ENCODE measurements at places on chromosomes 12 and 14.

- DNase-seq = no peak
These were observed 7.8 kb upstream of the SP7 start for GRCh38 chr12:53343969-53344368.

- no peak for DNase-seq
These were observed 32.2 kb downstream of the SH2B3 start for GRCh38 chr12:111437816-111438454.

DNA sequence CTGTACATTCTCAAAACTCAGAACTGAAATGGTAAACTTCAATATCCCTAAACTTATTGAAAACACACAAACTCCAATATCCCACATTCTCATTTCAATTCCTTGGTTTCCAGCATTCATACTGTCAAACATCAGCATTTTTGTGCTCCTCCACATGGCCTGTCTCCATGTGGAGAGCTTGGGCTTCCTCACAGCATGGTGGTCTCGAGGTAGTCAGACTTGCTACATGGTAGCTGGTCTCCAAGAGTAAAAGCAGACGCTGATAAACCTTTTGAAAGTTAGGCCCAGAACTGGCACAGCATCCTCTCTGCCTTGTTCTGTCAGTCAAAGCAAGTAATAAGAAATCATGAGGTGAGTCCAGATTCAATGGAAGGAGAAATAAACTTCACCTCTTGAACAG lies 70.5 kb downstream of the VCPKMT start:
- no peak for DNase-seq

DNA sequence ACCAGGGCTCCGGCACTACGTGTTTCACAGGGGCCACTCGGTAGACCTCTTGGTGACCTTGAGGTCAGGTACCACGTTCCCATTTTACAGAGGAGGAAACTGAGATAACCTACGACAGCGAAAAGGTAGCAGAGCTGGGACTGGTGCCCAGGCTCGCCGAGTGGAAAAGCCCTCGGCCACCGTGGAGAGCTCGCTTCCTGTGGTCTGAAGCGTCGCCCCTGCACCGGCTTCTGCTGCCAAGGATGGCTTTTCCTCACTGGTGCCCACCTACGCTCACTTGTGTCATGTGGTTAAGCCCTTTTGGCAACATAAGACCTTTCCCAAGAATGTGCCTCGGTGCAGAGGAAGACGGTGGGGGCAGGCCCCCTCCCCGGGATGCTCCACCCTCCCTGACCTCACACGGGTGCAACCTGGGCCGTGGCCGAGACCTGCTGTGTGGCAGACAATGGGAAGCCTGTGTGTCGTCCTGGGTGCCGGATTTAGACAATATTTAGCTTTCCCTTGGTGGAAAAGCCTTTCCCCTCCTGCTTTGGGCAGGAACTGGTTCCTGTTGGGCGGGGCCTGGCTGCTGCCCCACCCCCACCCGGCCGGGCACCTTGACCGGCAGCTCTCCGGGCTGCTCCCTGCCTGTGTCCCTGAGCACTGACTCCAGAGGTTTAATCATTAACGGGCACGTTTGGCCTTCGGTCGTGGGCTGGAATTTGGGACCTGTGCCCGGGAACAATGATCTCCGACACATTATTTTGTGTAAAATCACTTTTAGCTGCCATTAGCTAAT lies 32.4 kb upstream of the PPP1R13B start:
- DNase-seq = no peak

DNA sequence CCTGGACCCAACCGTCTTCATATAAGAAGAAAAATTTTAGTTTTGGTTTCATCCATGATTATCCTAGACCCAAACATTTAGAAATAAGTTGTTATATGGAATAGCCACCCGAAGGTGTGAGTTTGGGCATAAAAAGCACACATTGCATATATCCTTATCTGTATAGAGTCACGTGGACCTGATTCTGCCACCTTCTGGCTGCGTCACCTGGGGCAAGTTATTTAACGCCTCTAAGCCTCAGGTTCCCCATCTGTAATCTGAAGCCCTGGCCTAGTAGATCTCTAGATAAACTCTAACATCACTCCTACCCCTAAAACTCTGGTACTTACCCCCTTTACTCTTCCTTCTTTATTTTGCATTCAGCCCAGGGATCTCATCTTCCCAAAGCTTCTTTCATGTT lies 14.3 kb upstream of the KRT5 start:
- no peak for DNase-seq

- DNase-seq = no peak
These were observed 12.6 kb downstream of the CNIH1 start for GRCh38 chr14:54428527-54428926.

- DNase-seq = no peak
These were observed 248.5 kb upstream of the FBXO33 start for GRCh38 chr14:39680777-39681176.

- DNase-seq = no peak
These were observed at the start of gene PDZRN4 for GRCh38 chr12:41188058-41188840. TSS of gene PDZRN4 (plus strand) at chr12:41188320.

- DNase-seq = no peak
These were observed 5.5 kb downstream of the UBE3B start for GRCh38 chr12:109482894-109483293.

DNA sequence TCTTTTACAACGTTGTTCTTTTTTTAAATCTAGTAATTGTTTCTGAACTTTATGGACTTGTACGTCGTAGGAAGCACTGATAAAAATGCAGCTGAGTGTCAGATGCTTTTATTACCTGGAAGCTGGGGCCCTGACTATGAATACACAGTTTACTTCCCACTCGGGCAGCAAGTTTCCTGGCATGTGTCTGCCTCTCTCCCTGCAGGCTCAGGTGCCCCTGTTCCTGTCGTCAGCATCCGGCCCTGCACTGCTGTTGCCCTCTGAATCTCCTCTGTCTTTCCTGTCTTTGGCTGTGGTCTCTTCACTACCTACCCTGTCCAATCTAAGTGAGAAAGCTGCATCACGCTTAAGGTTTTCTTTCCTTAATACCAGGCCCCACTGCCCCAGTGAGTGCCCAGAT lies 75.8 kb downstream of the PELI2 start:
- DNase-seq = no peak

GRCh38 chr14:97688631-97689336 lies 891.6 kb downstream of the VRK1 start:
- DNase-seq = no peak

GRCh38 chr12:80401191-80401590 lies 42.8 kb upstream of the PTPRQ start:
- no peak for DNase-seq

GRCh38 chr14:74085828-74086227 lies 1.1 kb downstream of the LIN52 start:
- no peak for DNase-seq

DNA sequence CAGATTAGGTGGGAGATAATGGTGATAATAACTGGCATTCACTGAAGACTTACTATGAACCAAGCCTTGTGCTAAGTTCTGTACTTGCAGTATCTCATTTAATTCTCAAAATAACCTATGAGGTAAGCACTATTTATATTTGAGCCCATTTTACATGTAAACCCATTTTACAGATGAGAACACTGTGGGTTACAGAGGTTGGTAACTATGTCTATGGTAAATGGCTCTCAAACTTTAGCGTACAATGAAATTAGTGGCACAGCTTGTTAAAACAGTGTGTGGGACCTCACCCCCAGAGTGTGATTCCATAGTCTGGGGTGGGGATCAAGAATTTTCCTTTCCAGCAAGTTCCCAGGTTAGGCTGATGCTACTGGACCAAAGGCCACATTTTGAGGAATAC lies 22.2 kb upstream of the JPH4 start:
- no peak for DNase-seq

DNA sequence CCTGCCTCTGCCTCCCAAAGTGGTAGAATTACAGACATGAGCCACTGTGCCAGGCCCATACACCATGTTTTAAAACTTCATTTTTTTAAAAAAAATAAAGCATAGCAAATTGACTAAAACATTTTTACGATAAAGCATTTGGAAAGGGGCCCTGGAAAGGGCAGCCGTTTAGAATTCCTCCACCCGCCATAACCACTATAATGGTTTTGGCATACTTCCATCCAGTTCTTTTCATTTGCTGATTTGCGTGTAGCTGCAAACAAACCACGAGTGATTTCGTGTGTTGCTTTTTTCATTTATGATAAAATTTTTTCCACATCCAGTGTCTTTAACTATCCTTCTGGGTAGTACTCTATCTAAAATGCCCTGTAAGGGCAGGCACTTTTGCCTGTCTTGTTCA lies 91.8 kb upstream of the RIN3 start:
- DNase-seq = no peak

DNA sequence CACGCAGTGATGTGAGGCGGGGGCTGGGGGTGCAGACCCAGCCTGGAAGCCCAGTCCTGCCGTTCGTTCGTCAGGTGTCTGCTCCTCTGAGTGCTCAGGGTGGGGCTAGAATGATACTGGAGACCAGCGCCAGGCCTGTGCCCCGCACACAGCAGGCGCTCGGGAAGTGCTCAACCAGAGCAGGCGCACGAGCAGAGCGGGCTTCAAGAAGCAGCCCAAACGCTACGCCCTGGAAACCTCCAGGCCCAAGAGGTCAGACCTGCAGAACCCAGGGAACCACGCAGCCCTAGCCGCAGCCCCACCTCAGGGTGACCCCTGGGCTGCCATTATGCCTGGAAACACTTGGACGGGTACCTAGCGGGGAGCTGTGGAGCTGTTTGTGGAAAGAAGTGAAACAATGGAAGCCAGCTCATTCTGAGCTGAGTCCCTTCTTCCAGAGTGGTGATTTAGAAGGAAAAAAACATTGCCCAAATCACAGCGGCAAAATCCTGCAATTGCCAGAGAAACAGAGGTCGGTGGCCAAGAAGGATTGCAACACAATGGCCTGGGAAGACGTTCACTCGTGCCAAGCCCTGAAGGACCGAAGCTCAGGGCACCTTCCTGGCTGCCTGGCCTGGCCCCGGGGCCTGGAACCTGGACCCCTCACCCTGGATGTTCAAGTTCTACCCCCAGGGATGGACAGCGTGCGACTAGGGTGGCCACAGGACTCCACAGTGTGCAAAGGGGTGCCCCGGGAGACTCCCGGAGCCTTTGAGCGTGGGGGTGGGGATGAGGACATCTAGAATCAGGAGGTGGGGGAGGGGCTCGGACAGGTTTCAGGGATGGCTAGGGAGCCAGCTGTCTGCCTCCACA lies 40.4 kb upstream of the DIO3 start:
- DNase-seq = no peak

DNA sequence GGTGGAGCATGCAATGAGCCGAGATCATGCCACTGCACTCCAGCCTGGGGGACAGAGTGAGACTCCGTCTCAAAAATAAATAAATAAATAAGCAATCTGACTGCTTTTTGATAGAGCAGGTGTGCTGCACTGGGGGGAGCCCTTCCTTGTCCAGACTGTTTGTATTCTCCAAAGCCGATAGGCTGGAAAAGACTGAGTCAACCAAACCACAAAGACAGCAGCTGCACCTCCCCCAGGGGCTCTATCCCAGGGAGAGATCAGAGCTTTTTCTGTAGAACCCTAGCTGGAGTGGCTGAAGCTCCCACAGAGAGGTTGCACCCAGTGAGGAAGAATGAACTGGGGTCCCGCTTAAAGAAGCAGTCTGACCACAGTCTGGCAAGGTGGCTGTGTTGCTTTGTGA lies 45.8 kb upstream of the LALBA start:
- no peak for DNase-seq

GRCh38 chr12:63845726-63846125 lies 1.2 kb downstream of the SRGAP1 start:
- no peak for DNase-seq

DNA sequence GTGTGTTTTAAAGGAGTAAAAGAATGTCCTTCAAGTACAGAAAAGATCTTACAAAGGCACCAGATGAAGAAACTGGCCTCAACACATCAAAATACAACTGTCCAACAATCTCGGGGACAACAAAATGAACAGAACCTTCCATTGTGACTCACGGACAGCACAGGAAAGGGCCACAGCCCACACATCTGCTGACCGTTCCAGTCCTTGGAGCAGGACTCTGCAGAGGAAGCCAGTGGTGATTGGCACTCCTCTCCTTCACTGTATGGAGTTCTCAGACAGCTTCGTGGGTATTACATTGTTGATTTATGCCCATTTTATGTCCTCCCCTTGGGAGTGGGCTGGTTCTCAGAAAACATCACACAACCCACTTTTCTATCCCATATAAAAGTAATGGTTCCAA lies 32.5 kb upstream of the TC2N start:
- DNase-seq = no peak

GRCh38 chr14:100490252-100490651 lies 97.0 kb downstream of the BEGAIN start:
- DNase-seq = no peak

DNA sequence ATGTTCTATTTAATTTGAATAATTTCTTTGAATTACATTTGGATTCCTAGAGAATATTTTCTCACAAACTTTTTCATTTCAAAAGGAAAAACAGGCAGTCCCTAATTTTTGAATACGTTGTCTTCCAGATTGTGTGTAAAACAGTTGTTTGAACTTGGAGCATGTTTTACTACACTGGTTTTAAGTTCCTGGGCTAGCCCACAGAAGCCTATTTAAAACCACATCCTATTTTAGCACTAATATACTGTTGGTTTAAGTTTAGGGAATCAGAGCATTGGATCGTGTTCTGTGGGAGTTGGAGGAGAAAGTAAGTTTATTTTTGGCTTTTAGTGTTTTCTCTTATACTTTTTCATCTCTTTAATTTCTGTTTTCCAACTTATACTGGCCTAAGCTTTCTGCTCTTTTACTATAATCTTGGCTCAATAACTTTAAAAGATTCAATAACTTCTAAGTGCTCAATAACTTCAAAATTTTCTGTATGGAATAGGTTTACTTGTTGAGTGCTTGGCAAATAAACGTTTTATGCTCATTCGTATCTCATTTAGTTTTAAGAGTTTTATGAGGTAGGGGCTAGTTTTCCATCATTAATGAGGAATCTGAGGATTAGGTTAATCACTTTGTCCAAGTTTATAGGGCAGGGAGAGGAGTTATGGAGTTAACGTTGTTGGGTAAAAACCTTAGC lies 14.9 kb downstream of the LEMD3 start:
- DNase-seq = no peak

DNA sequence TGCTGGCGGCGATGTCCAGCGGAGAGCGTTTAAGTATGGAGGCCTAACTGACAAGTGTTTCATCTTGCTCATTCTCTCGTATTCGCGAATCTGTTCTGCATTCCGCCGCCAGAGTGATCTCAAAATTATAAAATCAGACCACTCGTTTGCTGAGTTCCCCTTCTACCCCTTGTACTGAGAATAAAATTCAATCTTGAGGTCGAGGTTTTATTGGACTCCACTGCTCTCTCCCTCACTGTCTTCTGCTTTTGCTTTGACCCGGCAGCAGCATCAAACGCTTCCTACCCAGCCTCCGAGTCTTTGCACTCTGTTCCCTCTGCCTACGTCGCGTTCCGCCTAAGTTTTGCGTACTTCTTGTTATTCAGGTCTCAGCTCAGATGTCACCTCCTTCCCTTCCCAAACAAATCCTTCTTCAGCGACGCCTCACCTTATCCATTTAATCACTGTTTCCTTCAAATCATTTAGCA lies 462 bp downstream of the KNTC1 start:
- DNase-seq = peak; percentile 20

GRCh38 chr12:14560904-14561574 lies 6.6 kb downstream of the PLBD1 start:
- DNase-seq = no peak

- no peak for DNase-seq
These were observed 9.1 kb downstream of the ADAM20 start for GRCh38 chr14:70525691-70526090.

Measured in activated T-cell treated with anti-CD3 and anti-CD28 coated beads for 24 hours (primary cell).